Esophagus squamous epithelium (tissue), 5 donors: ENCODE measurements at places on chromosomes 4 and X. TPM values are rescaled to one million over a fixed set of nuclear protein-coding genes. Genes with fewer than 3 reads are reported as not detected.

The F8A3 gene
- 12.7 TPM for total RNA-seq

The BRS3 gene
- not detected for total RNA-seq

The FBXO8 gene
- 19.1 TPM for total RNA-seq

The NLGN3 gene
- total RNA-seq, result 0.38 TPM

The ZDHHC9 gene
- total RNA-seq, result 11.3 TPM

The RGN gene
- 3.8 TPM for total RNA-seq

The NXF2B gene
- total RNA-seq, result not detected

The GAGE12J gene
- not detected for total RNA-seq

The ALAS2 gene
- total RNA-seq, result not detected

The TDO2 gene
- total RNA-seq, result not detected

The WWC2 gene
- 24.8 TPM for total RNA-seq

The BLOC1S4 gene
- total RNA-seq, result 12.4 TPM

The DDIT4L gene
- 0.11 TPM for total RNA-seq
